ENCODE measurements at places on chromosomes 3 and 15.

DNA sequence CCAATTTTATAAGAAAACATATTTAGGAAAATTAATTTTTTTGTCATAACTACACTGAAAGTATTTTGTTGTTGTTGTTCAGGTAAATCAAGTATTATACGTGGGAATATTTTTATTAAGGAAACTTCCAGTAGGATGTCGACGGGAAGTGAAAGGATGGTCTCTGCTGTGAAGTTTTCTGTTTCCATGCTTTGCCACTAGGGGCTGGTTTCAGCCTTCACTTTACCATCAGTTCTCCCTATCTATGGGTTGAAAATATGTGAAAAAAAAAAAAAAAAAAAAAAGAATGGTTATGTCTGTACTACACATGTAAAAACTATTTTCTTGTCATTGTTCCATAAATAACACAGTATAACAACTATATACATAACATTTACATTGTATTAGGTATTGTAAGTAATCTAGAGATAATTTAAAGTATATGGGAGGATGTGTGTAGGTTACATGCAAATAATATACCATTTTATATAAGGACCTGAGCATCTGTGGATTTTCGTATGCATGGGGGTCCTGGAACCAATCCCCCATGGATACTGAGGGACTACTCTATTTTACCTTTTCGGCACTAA is 136.7 kb downstream of the SMAD6 start:
- no peak for DNase-seq

DNA sequence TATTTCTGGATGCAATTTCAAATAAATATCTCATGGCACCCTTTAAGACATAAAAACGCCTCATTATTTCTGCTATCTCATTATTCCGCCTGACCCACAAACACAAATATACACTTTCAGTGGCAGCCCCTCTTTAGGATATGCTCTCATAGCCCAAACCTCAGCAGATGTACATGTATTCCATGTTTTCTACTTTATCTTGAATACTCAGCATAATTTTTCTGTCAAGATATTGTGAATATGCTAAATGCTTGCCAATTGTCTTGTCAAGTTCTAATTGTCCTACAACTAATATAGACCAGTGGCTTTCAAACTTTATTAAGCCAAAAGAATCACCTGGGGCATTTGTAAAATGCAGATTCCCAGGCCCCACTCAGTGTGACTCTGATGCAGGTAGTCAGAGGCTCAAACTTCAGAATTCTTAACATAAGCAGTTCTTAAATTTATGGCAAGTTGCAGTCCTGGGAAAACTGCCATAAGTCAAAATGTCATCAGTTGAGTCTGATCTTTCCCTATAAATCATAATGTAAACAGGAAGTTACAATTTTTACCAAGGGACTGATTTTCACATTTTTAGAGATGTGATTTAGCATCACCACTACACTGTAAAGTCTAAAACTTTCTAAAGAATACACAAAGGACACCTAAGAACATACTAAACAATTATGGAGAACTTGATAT is 135.1 kb downstream of the TBL1XR1 start:
- no peak for DNase-seq

GRCh38 chr3:125394406-125394805 is 19.3 kb upstream of the ZNF148 start:
- DNase-seq, result no peak

- DNase-seq, result no peak
Observed at GRCh38 chr3:70984776-70985482, 598.6 kb downstream of the FOXP1 start.

- DNase-seq, result no peak
Observed at GRCh38 chr3:138132239-138132638, at the start of gene A4GNT. A4GNT (minus strand) TSS chr3:138132390; CDS start chr3:138131256, 1,134 bp downstream.

DNA sequence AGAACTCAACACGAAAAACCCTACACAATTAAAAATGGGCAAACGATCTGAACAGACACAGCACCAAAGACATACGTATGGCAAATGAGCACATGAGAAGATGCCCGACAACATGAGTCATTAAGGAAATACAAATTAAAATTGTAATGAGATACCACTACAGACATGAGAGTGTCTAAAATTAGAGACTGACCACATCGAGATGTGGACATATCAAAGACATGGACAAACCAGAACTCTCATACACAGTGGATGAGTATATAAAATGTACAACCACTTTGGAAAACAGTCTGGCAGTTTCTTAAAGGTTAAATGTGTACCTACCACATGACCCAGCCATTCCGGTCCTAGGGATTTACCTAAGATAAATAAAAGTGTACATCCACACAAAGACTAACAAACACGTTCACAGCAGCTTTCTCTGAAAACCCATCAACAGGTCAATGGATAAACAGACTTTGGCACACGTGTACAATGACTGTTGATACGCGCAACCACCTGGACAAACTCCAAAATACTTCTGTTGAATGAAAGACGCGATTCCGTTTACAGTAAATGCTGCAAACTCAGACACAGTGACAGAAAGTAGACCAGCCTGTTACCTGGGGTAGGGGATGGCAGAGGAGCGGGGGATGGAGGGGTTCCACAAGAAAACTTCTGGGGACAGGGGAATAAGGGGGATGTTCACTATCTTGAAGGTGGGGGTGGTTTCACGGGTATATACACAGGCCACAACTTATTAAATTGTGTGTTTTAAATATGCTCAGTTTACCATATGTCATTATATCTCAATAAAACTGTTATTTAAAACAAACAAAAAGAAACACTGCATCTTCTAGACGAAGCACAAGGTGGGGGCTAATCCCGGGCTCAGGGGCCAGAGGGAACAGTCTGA is 2.1 kb downstream of the TNK2 start:
- DNase-seq, result no peak

- DNase-seq, result no peak
Observed at GRCh38 chr3:155745795-155746550, 1.1 kb upstream of the PLCH1 start.

DNA sequence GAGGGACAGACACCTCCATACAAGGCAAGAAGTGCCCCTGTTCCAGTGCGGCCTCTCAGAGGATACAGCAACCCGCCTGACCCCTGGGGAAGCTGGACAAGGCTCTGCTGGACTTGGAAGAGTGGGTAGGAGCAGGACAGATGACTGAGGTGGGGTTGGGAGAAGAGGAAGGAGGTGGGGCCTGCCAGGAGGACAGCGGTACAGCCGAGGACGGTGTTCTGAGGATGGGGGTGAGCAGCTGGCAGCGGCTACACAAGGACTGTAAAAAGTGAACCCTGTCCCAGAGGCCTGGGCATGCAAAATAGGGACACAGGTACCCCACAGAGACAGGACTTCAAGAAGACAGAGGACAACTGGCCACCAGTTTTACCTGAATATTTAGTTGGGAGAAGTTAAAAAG is 23.5 kb upstream of the ELP6 start:
- DNase-seq, result no peak

GRCh38 chr3:39378088-39378487 is 5.1 kb upstream of the SLC25A38 start:
- no peak for DNase-seq

DNA sequence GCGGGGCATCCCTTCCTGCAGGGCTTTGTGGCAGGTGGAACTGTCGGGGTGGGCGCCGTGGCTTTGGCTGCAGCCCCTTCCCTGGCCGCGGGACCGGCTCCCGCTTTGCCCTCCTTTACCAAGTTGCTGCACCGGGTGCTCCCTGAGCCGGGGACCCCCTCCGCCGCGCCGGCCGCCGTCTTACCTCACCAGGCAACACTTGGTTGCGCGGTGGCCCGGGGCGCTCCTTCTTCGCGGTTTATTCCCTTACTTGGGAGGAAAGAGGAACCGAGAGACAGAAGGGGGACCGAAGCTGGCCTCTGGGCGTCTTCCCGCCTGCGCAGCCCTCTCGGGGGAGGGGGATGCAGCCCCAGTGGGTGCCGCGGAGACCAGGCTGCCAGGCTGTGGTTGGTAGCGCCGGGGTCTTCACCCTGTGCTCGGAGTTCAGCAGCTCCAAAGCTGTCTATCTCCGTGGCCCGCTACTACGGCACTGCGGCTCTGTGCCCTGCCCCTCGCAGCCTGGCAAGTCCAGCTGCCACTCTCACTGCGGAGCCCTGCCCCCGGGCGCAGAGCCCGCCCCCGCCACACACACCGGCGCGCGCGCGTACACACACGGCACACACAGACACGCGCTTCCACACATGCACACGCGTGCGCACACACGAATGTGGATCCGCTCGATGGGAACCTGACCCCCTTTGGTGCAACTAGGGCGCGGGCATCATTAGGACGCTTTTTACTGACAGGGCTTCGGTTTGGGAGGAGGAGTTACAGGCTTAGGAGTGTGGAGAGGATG is at the start of gene DGKG:
Gene DGKG (minus strand): TSS at position 473 of the 775 bp plus-strand sequence. CDS start 41,775 bp downstream, outside the sequence.
- DNase-seq, result no peak

- no peak for DNase-seq
Observed at GRCh38 chr3:142272200-142272891, 47.0 kb upstream of the GK5 start.

DNA sequence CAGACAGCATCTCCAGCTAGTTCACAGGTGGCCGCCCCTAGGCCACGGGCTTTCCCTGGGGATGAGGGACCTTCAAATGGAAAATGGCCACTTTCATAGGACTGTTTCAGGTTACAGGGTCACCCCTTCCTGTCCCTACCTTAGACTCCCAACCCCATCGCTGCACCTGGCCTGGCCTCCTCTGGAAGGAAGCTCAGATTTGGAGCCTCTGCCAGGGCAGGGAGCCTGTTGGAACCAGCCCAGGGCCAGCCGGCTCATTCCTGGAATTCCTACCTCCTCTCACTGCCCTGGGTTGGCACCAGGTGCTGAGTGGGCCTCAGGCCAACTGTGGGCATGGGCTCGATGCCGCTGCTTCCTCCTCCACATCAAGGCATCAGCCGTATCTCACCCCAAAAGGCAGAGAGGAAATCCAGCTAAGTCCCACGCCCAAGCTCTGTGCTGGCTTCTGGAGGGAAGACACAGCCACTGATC is 42.2 kb downstream of the KLHL25 start:
- DNase-seq, result no peak

DNA sequence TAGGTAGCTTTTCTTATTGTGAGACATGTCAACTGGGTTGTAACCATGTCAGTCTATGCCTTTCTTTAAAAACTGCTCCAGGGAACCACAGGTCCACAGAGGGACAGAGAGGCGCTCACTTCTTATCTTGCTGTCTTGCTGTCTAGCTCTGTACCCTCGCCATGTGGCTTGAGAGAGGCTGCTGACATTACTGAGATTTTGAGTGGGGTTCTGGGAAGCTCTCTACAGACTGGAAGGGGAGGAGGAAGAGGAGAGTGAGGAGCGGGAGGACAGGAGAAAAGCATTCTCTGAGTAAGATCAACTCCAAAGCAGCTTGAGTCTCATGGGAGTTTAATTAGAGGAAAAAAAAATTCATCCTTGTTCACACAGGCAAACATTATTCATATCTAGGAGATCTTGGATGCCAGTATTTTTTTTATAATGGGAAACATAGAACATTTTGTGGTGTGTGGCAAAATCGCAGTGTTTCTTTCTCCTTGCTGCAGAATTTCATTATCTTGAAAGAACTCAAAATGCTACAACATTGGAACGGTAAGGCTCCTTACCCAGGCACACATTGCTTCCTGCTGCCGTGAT is 1037.0 kb upstream of the NR2F2 start:
- no peak for DNase-seq

DNA sequence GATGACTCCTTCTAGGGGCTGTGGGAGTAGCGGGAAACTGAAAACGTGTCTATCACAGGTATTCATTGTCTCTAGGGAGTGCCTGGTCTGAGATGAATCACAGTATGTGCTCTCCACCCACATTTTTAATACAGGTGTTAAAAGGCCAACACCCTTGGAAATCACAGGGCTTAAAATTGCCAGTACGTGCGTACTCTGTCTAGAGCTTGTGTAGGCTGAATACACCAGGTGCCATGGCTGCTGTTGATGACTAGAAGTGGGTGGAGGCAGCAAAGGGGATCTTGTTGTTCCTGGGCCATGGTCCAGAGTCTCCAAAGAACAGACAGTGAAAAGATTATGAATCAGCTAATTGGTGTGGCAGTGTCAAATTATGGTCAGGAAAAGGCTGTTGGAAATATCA is 35.1 kb upstream of the P3H2 start:
- DNase-seq, result no peak

GRCh38 chr3:128804811-128805155 is 74.6 kb upstream of the ACAD9 start:
- no peak for DNase-seq

DNA sequence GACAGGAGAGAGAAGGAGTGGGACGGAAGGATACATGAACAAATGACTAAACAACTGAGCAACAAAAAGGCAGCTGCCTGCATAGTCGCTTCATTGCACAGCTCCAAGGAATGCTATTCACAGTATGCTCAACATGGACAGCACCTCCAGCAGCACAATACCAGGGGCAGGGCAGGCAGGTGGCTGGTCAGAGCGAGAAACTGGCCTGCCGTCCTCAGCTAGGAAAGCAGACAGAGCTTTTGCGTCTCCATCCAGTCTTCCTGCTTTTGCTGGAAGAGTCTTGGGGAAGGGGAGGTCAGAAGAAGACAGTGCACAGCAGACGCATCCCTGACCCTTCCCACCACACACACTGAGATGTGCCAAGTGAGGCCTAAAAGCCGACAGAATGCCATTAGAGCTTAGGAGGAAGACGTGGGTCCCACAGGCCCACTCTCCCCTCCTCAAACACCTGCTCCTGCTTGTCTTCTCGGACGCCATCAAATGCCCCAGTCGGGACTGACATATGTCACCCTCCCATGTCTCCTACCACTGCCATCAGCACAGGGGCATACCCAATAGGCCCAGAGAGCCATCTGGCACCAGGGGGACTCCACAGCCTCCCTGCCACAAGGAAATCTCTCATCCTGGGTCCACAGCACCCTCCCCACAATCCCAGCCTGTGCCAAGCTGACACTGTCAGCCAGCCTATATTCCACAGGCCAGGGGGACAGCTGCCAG is 3.9 kb downstream of the RAB6B start:
- DNase-seq, result no peak

GRCh38 chr3:11706604-11707003 is 62.9 kb upstream of the VGLL4 start:
- no peak for DNase-seq

DNA sequence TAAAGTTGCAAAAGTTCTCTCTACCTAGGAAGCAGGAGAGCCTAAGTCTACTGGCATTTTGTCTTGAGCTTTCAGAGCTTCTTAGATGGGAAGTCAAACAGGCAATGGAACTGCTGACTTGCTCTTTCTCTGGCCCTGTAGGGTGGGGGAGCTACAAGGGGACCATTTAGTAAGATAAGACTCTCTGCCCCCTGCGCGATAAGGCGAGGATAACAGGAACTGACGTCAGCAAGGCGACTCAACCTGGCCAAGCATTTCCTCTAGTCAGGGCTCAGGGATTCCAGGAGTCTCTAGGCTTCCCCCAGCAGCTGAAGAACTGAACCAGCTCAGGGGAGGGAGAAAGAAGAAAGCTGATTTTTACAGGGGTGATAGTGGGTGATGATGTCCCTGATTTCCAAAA is 5.8 kb downstream of the RARB start:
- DNase-seq, result no peak
